Activated T-cell treated with anti-CD3 and anti-CD28 coated beads for 4 hours (primary cell): ENCODE measurements at places on chromosomes 12 and 14.

DNA sequence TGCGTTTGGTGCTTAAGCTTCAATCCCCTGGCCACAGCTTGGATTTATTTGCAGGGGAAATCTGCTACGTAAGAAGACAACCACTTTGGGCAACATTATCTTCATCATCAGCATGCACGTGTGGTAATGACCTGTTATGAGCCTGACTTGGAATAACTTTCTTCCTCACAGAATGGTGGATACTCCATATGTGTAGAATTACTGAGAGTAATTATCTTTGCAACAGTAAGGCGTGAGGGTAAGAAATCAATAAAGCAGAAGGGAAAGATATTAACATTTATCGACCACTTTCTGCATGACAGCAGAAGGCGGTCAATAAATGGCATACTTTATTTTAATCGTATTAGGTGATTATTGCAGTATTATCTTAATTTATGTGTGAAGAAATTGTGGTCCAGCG, 152.7 kb downstream of the RGS6 start:
- no peak for DNase-seq

GRCh38 chr12:24751181-24751580, 197.7 kb downstream of the BCAT1 start:
- no peak for DNase-seq

- no peak for DNase-seq
These were observed 37.6 kb downstream of the RTRAF start for GRCh38 chr14:52026901-52027300.

GRCh38 chr14:104140213-104140462, 1.8 kb downstream of the KIF26A start:
- DNase-seq: no peak

- no peak for DNase-seq
These were observed 21.0 kb downstream of the VASH1 start for GRCh38 chr14:76782115-76782884.

DNA sequence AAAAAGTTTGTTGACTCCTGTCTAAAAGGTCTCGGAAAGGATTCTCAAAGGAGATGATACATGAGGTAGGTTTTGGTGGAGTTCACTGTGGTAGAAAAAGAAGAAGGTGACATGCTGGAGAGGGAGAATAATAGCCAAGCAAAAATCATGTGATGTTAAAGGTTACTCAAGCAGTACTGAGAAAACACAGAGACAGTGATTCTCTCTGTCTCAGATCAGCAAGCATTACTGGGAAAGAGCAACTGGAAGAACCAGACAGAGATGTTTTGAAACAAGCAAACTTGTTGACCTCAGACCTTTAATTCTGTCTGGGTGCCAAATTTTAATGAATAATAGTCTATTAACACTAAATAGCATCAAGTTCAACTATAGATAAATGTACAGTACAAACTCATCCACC, 183.5 kb upstream of the PLEKHG7 start:
- DNase-seq: no peak

DNA sequence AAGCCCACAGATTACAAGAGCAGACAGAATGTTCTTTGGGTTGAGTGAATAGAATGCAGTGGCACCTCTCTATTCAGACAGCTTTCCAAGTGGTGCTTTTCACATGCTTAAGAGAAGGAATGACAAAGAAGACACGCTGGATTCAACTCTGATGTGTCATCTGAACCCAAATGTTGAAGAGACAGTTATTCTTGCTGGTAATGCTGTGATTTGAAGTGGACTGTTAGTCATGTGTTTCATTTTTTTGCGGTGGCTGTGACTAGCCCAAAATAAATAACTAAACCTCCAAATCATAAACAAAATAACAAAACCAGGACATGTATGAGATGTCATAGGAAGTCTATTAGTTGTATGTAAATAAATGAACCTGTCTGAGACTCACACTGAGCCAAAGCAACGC, 391.8 kb upstream of the PRICKLE1 start:
- no peak for DNase-seq
